ENCODE measurements at places on chromosomes 6 and 20. TPM values are rescaled to one million over a fixed set of nuclear protein-coding genes. Genes with fewer than 3 reads are reported as not detected.
A peak's percentile ranks its signal among the peaks of the same experiment; 100 is the strongest.

The SLA2 gene
- total RNA-seq = 0.77 TPM

The MUC21 gene
- total RNA-seq = not detected

DNA sequence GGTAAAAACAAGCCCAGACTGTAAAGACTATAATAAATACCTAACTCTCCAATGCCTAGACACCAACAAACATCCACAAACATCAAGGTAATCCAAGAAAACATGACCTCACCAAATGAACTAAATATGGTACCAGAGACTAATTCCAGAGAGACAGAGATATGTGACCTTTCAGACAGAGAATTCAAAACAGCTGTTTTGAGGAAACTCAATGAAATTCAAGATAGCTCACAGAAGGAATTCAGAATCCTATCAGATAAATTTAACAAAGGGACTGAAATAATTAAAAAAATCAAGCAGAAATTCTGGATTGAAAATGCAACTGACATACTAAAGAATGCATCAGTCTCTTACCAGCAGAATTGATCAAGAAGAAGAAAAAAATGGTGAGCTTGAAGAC lies 26.6 kb downstream of the NCOA6 start:
- H3K36me3 ChIP-seq = peaks cover 26% of the 10 kb centered on the region
- DNase-seq = no peak
- no peak overlapping the region for H3K4me3 ChIP-seq
- peak overlapping the region; percentile 23 for H3K27ac ChIP-seq
- peaks cover 18% of the 10 kb centered on the region for H3K4me1 ChIP-seq
- no peaks in the 10 kb centered on the region for H3K27me3 ChIP-seq

GRCh38 chr6:108619431-108620197 lies 58.9 kb downstream of the FOXO3 start:
- no peak for DNase-seq
- H3K36me3 ChIP-seq = peaks cover 2% of the 10 kb centered on the region
- H3K4me1 ChIP-seq = peaks cover 1% of the 10 kb centered on the region
- H3K27me3 ChIP-seq = no peaks in the 10 kb centered on the region
- H3K27ac ChIP-seq = no peak overlapping the region

DNA sequence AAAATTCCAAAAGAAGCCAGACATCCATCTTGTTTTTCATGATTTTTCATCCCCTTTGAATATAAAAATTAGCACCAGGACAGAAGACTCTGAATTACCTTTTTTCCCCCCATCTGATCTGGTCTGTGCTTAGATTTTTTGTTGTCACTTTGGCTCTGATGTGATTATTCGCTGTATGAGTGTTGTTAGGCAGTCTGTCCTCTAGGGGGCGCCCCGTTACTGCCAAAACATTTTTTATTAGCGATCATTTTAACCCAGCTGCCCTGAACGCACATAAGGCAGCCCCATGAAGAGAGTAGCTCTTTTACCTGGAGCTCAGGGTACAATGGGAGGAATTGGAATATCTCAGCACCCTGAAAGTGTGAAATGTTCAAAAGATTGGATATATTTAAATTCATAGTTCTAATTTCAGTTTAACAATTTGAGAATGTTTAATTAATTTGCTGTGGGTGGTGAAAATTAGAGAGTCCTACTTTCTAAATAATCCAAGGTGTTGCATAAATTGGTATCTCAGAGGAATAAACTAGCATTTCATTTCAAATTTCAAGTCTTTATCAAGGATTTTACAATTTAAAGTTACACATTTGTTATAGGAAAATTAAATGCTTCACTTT lies 60.8 kb downstream of the PRPH2 start:
- peak; percentile 72 for DNase-seq
- H3K27ac ChIP-seq = peak overlapping the region; percentile 25
- H3K4me1 ChIP-seq = no peaks in the 10 kb centered on the region
- no peak overlapping the region for H3K4me3 ChIP-seq

- no peaks in the 10 kb centered on the region for H3K36me3 ChIP-seq
- no peak overlapping the region for H3K27ac ChIP-seq
- H3K27me3 ChIP-seq = no peaks in the 10 kb centered on the region
- no peak overlapping the region for H3K4me3 ChIP-seq
- peaks cover 6% of the 10 kb centered on the region for H3K4me1 ChIP-seq
These were observed 114.5 kb upstream of the SLC22A16 start for GRCh38 chr6:110590821-110591351.

DNA sequence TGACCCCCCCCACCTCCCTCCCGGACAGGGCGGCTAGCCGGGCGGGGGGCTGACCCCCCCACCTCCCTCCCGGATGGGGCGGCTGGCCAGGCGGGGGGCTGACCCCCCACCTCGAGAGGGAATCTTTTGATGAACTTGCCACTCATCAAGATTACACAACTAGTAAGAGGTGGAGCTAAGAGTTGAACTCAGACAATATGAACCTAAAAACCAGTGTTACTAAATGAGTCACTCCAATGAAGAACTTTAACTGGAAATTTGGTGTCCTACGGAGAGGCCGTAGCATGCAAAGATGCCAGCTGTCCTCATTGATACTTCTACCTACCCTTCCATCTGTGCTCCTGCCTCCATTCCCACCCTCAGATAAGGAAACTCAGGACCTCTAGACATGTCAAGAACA lies 42.8 kb downstream of the PFDN4 start:
- no peaks in the 10 kb centered on the region for H3K27me3 ChIP-seq
- DNase-seq = no peak
- no peaks in the 10 kb centered on the region for H3K4me1 ChIP-seq
- no peaks in the 10 kb centered on the region for H3K36me3 ChIP-seq

GRCh38 chr6:166906376-166907044 lies 49.8 kb downstream of the RNASET2 start:
- peaks cover 2% of the 10 kb centered on the region for H3K36me3 ChIP-seq
- DNase-seq = no peak
- H3K4me1 ChIP-seq = no peaks in the 10 kb centered on the region
- H3K4me3 ChIP-seq = no peak overlapping the region
- H3K27me3 ChIP-seq = peaks cover 7% of the 10 kb centered on the region
- peak overlapping the region; percentile 33 for H3K27ac ChIP-seq

- DNase-seq = no peak
- H3K27ac ChIP-seq = no peak overlapping the region
- H3K4me1 ChIP-seq = peaks cover 2% of the 10 kb centered on the region
- H3K4me3 ChIP-seq = no peak overlapping the region
- no peaks in the 10 kb centered on the region for H3K27me3 ChIP-seq
These were observed 112.8 kb downstream of the ZMYND8 start for GRCh38 chr20:47243532-47244305.

GRCh38 chr6:134379076-134379475 lies 61.2 kb upstream of the SGK1 start:
- peak; percentile 59 for DNase-seq
- H3K4me1 ChIP-seq = peaks cover 34% of the 10 kb centered on the region
- no peaks in the 10 kb centered on the region for H3K27me3 ChIP-seq
- peaks cover 2% of the 10 kb centered on the region for H3K36me3 ChIP-seq

GRCh38 chr20:56702931-56703840 lies 74.1 kb downstream of the TFAP2C start:
- H3K36me3 ChIP-seq = no peaks in the 10 kb centered on the region
- peaks cover 34% of the 10 kb centered on the region for H3K27me3 ChIP-seq
- no peaks in the 10 kb centered on the region for H3K4me1 ChIP-seq
- H3K27ac ChIP-seq = no peak overlapping the region
- H3K4me3 ChIP-seq = no peak overlapping the region

GRCh38 chr20:48562586-48563116 lies 265.1 kb downstream of the PREX1 start:
- H3K4me3 ChIP-seq = no peak overlapping the region
- no peaks in the 10 kb centered on the region for H3K36me3 ChIP-seq
- H3K4me1 ChIP-seq = no peaks in the 10 kb centered on the region
- DNase-seq = no peak
- H3K27me3 ChIP-seq = peaks cover 6% of the 10 kb centered on the region
- no peak overlapping the region for H3K27ac ChIP-seq

- H3K36me3 ChIP-seq = peaks cover 1% of the 10 kb centered on the region
- no peak for DNase-seq
- peak overlapping the region; percentile 69 for H3K27ac ChIP-seq
- H3K27me3 ChIP-seq = no peaks in the 10 kb centered on the region
- H3K4me3 ChIP-seq = no peak overlapping the region
These were observed 100.4 kb downstream of the AFG1L start for GRCh38 chr6:108395297-108395696.

DNA sequence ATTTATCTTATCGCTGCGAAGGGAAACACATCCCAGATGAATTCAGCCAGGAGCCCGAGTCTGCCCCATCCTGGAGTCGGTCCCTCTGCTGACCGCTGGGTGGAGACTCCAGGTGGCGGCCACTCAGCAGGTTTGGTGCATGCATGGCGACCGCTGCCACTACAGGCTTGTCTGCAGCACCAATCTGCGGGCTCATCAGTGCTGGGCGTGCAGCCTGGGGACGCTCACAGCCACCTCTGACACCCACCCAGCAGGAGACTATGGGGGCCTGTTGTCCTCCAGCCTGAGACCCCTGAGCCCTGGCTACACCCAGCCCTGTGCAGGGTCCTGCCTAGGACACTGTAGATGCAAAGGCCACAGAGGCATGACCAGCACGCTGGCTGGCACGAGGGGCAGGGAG lies 40.5 kb upstream of the GATA5 start:
- DNase-seq = no peak
- H3K27ac ChIP-seq = peak overlapping the region; percentile 79
- H3K27me3 ChIP-seq = no peaks in the 10 kb centered on the region

GRCh38 chr6:105324386-105324950 lies 78.4 kb downstream of the PREP start:
- H3K27ac ChIP-seq = no peak overlapping the region
- H3K27me3 ChIP-seq = no peaks in the 10 kb centered on the region
- peaks cover 3% of the 10 kb centered on the region for H3K4me1 ChIP-seq

DNA sequence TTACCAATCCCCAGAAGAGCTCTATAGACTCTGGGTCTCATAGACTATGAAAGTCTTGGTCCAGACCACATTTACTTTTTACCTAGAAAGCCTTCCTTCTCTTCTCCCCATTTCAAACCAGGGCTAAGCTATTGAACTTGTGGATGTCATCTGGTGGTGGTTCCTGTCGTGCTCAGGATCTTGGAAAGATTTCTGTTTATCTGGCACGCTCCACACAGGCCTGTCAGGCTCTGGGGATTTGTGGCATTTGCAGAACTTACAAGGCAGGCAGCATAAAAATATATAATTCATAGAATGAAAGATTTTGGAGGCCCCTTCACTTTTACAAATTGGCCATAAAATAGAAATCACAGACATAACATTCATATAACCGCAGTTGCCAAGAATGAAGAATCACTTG lies 188.1 kb downstream of the UST start:
- no peak overlapping the region for H3K27ac ChIP-seq
- no peaks in the 10 kb centered on the region for H3K4me1 ChIP-seq
- DNase-seq = no peak
- peaks cover 7% of the 10 kb centered on the region for H3K27me3 ChIP-seq
- no peaks in the 10 kb centered on the region for H3K36me3 ChIP-seq

Measured in progenitor cell of endocrine pancreas (in vitro differentiated cells).